Stimulated activated CD4-positive, alpha-beta T cell treated with anti-CD3 and anti-CD28 coated beads, Interleukin-2, amount 100 ng/mL, for 48 hours (primary cell): ENCODE measurements at places on chromosomes 1 and 21.

- DNase-seq = no peak
Measured at GRCh38 chr1:109677459-109677858, 9.6 kb downstream of the GSTM2 start.

DNA sequence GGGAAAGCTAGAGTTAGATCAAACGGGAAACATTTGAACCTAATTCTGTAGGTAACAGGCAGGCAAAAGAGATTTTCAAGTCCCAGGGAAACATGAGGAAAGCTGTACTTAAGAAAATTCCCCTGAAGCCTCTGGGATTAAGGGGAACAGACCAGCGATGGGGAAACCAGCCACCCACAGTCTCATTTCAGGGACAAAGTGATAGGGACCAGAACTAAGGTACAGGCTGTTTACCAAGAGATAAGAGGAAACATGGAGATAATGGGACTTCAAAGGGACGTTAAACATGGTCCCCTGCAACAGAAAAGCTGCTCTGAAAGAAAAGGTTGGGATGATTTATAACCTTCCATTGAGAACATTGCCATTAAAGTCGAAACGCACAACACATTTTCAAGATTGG, 84.4 kb downstream of the NTPCR start:
- no peak for DNase-seq

DNA sequence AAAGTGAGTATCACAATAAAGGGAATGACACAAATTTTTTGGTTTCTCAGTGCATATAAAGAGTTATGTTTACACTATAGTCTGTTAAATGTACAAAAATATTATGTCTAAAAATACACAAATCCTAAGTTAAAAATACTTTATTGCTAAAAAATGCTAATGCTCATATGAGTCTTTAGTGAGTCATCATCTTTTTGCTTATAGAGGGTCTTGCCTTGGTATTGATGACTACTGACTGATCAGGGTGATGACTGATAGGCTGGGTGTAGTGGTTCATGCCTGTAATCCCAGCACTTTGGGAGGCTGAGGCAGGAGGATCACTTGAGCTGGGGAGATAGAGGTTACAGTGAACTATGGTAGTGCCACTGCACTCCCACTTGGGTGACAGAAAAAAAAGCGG, 12.9 kb upstream of the NUF2 start:
- no peak for DNase-seq

DNA sequence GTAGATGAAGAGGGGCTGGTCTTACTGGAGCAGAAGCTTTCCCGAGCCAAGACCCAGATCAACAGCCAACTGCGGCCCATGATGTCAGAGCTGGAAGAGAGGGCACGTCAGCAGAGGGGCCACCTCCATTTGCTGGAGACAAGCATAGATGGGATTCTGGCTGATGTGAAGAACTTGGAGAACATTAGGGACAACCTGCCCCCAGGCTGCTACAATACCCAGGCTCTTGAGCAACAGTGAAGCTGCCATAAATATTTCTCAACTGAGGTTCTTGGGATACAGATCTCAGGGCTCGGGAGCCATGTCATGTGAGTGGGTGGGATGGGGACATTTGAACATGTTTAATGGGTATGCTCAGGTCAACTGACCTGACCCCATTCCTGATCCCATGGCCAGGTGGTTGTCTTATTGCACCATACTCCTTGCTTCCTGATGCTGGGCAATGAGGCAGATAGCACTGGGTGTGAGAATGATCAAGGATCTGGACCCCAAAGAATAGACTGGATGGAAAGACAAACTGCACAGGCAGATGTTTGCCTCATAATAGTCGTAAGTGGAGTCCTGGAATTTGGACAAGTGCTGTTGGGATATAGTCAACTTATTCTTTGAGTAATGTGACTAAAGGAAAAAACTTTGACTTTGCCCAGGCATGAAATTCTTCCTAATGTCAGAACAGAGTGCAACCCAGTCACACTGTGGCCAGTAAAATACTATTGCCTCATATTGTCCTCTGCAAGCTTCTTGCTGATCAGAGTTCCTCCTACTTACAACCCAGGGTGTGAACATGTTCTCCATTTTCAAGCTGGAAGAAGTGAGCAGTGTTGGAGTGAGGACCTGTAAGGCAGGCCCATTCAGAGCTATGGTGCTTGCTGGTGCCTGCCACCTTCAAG, 57.3 kb downstream of the LAMC2 start:
- no peak for DNase-seq

DNA sequence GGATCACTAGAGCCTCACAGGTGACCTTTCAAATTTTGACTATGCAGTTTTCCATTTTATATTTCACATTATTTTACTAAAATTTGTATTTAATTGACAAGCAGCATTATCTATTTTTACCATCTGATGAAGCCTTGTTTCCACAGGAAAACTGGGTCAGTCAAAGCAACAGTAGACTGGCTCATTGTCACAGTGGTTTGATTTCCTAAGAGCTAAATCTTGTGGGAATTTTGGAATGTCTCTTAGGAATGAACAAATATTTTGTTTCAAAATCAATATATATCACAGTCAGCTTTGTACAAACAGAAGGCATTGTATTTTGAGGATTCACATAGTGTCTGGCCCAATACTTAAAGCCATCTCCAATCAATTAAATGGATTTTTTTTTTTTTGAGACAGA, 152.6 kb upstream of the RNPC3 start:
- DNase-seq = no peak

GRCh38 chr1:116824631-116825206, 70.5 kb downstream of the CD2 start:
- DNase-seq = no peak

DNA sequence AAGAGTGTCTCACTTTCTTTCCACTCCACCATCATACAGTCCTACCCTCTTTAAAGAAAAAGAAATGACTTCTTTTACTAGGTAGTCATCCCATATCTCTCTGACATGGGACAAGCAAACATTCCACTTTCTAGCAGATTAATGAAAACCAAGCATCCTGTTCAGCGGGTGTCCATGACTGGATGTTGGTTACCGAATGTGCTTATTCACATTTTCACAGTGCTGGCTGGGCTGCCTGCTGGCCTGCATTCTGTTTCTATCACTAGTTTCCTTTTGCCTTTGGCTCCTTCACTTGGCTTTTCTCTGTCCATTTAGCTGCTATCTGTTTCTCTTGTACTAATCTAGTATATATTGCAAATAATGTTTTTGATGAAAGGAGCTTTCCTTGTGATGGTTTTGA, 598.4 kb downstream of the RWDD3 start:
- DNase-seq = no peak

DNA sequence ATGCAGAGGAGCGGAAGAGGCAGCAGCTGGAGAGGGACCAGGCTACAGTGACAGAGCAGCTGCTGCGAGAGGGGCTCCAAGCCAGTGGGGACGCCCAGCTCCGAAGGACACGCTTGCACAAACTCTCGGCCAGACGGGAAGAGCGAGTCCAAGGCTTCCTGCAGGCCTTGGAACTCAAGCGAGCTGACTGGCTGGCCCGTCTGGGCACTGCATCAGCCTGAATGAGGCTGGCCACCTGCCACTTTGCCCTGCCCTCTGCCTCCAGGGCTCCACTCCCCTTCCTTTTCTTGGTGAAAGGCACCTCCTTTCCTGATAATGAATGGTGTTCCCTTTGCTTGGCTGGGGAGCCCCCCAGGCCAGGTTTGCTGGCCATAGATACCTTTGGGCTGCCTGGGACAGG, 3.3 kb upstream of the HMGN2 start:
- no peak for DNase-seq

GRCh38 chr1:61254634-61255357, 172.4 kb downstream of the NFIA start:
- no peak for DNase-seq

- DNase-seq = no peak
Measured at GRCh38 chr1:235291599-235292091, 36.3 kb downstream of the ARID4B start.

GRCh38 chr21:36202726-36203602, 46.3 kb downstream of the DOP1B start:
- DNase-seq = no peak

GRCh38 chr1:153633161-153633753, 609 bp upstream of the CHTOP start:
- DNase-seq = no peak

DNA sequence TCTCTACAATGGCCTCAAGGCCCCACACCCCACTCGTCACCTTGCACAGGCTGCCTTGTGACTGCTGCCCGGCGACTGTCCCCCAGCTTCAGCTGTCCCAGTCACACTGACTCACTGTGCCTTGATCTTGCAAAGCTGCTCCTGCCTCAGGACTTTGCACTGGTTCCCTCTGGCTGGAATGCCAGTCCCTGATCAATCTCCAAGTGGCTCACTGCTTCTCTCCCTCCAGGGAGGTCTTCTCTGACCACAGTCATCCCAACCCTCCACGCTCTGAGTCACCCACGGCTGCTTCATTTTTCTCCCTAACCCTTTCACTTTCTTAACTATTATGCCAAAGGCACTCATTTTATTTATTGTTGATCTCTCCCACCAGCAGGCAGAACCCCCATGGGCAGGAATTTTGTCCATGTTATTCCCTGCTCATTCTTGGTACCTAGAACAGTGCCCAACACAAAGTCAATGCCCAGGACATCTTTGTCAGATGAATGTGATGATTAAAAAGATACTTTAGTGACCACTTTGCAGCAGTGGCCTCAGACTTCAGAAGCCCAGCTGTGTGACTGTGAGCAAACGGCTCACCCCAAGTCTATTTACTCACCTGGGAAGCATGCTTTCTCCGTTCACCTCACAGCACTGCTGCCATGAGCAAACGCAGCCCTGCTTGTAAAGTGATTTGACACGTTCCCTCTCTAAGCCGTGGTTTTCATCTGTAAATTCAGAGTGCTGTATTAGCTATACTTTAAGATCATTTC, 53.4 kb downstream of the ZBTB18 start:
- DNase-seq = no peak

GRCh38 chr21:35170244-35170643, 121.1 kb upstream of the RUNX1 start:
- DNase-seq = no peak

GRCh38 chr1:39894884-39895495, 6.7 kb downstream of the MYCL start:
- no peak for DNase-seq

DNA sequence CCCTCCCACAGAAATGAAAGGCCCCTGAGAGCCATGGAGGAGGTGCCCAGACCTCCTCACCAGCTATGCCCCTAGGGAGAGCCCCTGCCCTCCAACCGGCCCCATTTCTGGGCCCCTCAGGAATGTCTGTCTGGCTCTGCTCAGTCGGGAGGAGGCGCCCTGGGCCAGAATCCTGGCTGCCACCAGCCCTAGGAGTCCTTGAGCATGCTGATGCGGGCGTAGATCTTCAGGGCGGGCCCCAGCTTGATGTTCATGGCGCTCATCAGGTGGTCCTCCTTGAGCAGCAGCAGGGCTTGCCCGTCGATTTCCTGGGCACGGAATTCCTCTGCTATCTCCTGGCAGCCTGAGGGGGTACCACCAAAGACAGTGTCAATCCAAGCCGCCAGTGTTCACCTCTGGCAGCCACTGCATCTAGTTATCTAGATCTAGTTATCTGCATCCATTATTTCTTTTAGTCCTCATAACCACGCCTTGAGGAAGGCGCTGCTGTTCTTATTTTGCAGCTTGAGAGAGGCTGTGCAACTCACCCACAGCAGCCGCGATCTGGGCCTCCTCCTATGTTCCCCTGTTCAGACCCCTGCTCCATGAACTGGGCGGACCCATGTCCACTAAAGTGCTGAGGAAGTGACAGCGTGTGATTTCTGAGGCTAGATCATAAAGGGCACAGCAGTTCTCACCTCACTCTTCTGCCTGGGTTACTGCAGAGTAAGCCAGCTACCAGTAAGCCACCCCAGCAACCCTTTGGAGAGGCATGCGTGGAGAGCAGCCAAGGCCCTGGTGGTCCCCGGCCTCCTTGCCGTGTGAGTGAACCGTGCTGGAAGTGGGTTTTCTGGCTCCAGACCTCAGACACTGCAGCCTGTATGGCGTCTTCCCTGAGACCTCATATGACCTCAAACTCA, 4.0 kb upstream of the A3GALT2 start:
- no peak for DNase-seq

DNA sequence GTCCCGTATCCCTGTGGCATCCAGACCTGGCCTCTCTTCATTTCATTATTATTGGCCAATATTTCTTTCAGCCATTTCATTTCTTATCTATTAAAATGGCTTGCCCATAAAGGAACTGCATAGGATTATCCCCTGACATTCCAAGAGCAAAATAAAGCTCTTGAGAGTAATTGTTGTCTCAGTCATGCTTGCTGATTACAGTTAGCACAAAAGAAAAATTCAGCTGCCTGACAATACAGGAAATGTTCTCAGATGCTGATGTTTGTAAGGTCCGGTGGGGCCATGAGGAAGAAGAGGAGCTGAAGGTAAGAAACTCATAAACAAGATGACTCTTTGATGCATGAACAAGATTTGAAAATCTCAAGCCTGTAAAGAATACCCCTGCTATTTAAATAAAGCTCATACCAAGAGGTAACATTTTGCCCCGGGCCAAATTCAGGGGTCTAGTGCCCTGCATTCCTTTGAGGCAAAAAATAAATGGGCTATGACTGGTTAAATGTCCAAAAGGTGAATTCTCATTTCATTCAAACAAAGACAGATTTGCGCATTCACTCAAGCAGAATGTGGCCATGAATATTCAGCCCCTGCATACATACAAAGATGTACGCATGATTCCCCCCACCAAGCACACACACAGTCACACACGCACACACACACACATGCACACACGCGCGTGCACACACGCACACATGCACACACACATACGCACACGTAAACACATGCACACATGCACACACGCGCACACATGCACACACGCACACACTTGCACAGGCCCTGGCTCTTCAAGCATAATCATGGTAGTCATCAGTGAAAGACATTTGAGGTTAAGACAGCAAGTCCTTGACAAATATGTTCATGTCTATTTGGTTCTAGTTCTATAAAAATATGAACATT, 44.8 kb downstream of the KCNJ15 start:
- no peak for DNase-seq
